ENCODE measurements at places on chromosomes 7 and 10. TPM values are rescaled to one million over a fixed set of nuclear protein-coding genes. Genes with fewer than 3 reads are reported as not detected.

DNA sequence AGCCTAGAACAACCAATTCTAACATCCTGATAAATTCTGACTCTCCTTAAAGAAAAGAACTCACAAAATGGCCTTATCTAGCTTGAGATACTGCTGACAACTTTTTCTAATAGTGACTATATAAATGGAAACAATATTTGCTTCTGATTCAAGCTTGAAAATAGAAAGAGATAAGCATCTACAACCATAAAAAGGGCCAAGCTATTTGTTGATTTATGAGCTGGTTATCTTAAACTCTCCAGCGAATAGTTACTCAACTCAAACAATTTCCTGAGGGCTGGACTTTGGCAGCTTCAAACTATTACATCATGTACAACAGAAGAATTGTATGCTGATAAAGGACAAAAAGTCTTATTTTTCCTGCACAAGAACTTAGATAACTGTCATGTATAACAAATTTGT is 4.6 kb downstream of the USP54 start:
- H3K36me3 ChIP-seq: no peaks in the 10 kb centered on the region
- H3K27ac ChIP-seq: no peak overlapping the region
- H3K27me3 ChIP-seq: no peaks in the 10 kb centered on the region
- H3K4me1 ChIP-seq: peaks cover 4% of the 10 kb centered on the region

- no peak overlapping the region for H3K4me3 ChIP-seq
- H3K27me3 ChIP-seq: no peaks in the 10 kb centered on the region
- no peaks in the 10 kb centered on the region for H3K36me3 ChIP-seq
- H3K4me1 ChIP-seq: no peaks in the 10 kb centered on the region
These were observed 23.4 kb upstream of the ABCB4 start for GRCh38 chr7:87498893-87499292.

- no peaks in the 10 kb centered on the region for H3K36me3 ChIP-seq
- no peak overlapping the region for H3K4me3 ChIP-seq
- H3K4me1 ChIP-seq: no peaks in the 10 kb centered on the region
- H3K27me3 ChIP-seq: no peaks in the 10 kb centered on the region
- no peak for DNase-seq
These were observed 177.5 kb downstream of the RAPGEF5 start for GRCh38 chr7:22179442-22179879.

DNA sequence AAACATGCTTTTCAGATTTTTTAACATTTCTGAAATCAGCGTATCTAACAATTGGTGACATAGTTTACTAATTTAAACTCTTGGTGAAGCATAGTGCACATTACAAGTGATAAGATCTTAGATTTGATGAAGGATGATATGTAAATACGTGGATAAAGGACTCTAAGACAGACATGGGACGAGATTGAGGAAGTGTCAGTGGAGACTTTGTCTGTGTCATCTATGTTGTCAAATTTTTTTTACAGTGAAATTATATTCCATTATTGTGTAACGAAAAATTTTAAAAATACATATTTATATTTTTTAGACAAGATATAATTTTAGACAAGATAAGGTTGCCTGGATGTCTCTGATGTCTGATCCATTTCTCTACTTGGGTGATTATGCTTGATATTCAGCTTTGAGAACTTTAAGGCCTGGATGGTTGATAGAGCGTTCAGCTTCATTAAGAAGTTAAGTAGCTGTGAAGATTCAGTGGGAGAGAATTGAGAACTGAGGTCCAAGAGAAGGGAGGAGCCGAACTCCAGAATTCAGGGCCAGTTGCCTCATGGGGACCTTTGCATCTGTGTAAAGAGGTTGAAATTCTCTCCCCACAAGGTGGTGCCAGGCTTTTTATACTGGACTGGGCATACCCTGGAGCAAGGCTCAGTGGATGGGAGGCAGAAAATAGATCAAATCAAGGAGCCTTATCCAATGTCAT is 62.7 kb downstream of the KAT6B start:
- H3K4me3 ChIP-seq: no peak overlapping the region
- H3K27me3 ChIP-seq: no peaks in the 10 kb centered on the region
- H3K36me3 ChIP-seq: no peaks in the 10 kb centered on the region
- H3K4me1 ChIP-seq: peaks cover 3% of the 10 kb centered on the region

DNA sequence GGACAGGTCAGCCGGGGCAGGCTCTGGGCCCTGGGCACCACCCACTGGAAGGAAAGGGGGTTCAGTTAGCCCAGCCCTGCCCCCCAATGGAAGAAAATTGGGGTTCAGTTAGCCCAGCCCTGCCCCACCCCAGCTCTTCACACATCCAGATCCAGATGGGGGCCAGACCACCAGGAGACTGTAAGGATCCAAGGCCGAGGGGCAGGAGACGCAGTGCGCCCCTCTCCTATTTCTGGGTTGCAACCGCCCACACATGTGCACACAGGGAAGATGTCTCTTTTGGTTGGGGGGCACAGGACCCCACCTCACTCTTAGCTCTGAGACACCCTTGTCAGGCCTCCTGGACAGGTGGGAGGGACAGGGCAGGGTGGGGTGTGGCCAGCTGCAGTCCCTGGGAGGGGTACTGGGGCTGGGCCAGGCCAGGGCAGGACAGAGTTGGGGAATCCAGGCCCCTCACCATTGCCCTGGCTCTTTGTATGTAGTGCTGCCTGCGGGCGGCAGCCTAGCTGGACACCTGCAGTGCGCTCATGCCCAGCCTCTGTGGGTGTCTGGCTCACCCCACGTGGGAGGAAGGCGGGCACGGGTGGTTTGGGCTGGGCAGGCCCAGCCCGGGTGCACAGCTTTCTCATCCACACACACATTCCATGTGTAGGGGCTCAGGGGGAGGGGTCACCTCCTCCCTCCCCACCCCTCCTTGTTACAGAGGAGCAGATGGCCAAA is 141.2 kb downstream of the LHPP start:
- no peaks in the 10 kb centered on the region for H3K4me1 ChIP-seq
- no peak overlapping the region for H3K27ac ChIP-seq
- H3K36me3 ChIP-seq: no peaks in the 10 kb centered on the region
- no peak for DNase-seq
- no peaks in the 10 kb centered on the region for H3K27me3 ChIP-seq

DNA sequence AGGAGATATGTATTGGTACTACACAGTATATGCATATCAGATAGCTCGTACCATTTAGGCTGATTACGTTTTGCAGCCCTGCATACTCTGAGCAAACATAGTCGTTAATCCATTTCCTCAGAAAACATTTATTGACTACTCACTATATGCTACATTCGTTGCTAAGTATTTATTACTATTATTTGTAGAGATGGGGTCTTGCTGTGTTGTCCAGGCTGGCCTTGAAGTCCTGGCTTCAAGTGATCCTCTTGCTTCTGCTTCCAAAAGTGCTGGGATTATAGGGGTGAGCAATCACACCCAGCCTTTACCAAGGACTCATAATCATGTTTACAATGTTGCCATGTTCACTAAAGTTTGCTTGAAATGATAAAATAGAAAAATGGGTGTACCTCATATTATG is 174.7 kb downstream of the ARL4A start:
- DNase-seq: no peak
- no peak overlapping the region for H3K27ac ChIP-seq
- no peaks in the 10 kb centered on the region for H3K4me1 ChIP-seq

The CDHR1 gene
- total RNA-seq: not detected

GRCh38 chr7:151104411-151105235 is 18.3 kb downstream of the AGAP3 start:
- peaks cover 2% of the 10 kb centered on the region for H3K4me1 ChIP-seq
- no peaks in the 10 kb centered on the region for H3K36me3 ChIP-seq
- no peak overlapping the region for H3K27ac ChIP-seq
- peak; percentile 61 for DNase-seq
- no peaks in the 10 kb centered on the region for H3K27me3 ChIP-seq

DNA sequence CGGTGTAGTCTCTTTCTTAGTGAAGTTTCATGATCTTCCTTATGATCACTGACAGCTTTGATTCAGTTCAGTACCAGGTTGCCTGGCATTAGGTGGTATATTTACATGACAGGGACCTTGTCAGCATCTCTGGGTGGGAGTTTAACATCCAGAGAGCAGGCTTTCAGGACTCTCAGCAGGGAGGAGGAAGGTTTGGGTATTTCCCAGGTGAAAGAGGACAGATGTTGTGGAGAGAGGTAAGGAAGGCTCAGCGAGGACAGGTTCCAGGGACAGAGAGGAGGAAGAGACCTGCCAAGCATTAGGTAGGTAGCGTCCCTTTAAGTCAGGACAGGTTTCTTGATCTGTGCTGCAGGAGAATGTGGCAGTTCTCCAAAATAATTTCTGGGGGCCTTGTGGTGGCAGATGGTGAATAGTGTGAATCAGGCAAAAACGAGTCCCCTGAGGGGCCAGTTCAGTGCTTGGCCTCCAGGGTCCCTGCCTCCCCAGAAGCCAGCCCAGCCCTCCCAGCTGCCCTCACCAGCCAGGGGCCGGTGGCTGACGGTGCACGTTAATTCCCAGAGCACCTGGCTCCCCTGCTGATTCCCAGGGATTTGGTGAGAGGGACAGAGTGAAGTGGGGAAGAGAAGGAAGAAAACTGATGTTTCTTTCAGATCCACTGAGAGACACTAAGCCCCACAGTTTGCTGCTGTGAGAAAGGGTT is 82.0 kb downstream of the VWC2 start:
- no peaks in the 10 kb centered on the region for H3K27me3 ChIP-seq
- H3K4me1 ChIP-seq: no peaks in the 10 kb centered on the region
- H3K27ac ChIP-seq: no peak overlapping the region
- no peak for DNase-seq

DNA sequence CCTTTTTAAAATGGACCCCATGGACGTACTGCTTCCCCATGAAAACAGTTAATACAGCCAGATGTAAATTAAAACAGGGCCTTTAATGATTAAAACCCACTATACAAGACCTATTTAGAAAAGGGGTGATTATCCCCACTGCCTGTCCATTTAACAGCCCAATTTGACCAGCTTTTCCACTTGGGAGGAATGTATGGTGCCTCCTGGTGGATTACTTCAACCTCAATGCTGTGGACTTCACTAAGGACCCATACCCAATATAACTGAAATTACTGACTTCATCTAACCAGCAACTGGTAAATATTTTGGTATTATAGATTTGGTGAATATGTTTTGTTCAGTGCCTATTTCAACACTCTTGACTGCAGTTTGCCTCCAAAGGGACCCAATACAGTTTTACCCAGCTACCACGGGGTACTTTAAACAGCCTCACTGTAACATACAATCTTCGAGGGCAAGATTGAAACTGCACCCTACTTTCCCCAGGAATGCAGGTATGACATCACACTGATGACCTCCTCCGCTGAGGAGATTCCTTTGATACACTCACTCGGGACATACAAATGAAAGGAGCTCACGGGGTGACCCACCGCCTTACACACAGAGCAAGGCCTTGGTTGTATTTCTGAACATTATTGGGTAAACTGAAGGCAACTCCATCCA is 192.8 kb downstream of the DNAJC1 start:
- no peak overlapping the region for H3K4me3 ChIP-seq
- no peaks in the 10 kb centered on the region for H3K36me3 ChIP-seq
- no peaks in the 10 kb centered on the region for H3K4me1 ChIP-seq
- peak; percentile 42 for DNase-seq
- no peak overlapping the region for H3K27ac ChIP-seq
- H3K27me3 ChIP-seq: no peaks in the 10 kb centered on the region

The EVX1 gene
- total RNA-seq: not detected

The SLC26A5 gene
- total RNA-seq: not detected

- DNase-seq: no peak
- no peaks in the 10 kb centered on the region for H3K27me3 ChIP-seq
- no peaks in the 10 kb centered on the region for H3K4me1 ChIP-seq
- H3K27ac ChIP-seq: no peak overlapping the region
- no peaks in the 10 kb centered on the region for H3K36me3 ChIP-seq
These were observed 11.8 kb downstream of the DPYSL4 start for GRCh38 chr10:132198381-132199181.

DNA sequence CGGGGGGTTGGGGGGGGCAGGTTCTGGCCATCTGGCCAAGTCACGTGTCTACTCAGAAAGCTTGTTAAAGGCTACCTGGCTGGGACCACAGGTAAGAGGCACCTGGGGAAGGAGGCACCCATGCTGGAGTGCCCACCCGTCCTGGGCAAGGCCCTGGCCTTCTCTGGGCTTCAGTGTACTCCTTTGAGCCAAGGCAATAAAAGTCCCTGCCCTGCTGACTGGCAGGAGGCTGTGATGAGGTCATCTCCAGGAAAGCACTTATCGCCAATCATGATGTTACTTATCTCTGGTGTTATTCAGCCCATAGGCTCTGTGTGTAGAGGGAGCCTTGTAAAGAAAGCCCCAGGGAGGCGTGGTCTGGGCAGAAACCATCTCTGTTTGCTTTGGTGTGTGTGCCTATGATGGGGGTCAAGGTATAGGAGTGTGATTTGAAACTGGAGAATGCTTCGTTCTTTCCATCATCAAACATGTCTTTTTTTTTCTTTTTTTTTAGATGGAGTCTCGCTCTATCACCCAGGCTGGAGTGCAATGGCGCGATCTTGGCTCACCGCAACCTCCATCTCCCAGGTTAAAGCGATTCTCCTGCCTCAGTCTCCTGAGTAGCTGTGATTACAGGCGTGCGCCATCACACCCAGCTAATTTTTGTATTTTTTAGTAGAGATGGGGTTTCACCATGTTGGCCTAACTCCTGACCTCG is 2.5 kb upstream of the CLDN4 start:
- H3K4me3 ChIP-seq: no peak overlapping the region
- H3K27ac ChIP-seq: no peak overlapping the region
- no peaks in the 10 kb centered on the region for H3K27me3 ChIP-seq
- H3K36me3 ChIP-seq: no peaks in the 10 kb centered on the region
- DNase-seq: peak; percentile 63

DNA sequence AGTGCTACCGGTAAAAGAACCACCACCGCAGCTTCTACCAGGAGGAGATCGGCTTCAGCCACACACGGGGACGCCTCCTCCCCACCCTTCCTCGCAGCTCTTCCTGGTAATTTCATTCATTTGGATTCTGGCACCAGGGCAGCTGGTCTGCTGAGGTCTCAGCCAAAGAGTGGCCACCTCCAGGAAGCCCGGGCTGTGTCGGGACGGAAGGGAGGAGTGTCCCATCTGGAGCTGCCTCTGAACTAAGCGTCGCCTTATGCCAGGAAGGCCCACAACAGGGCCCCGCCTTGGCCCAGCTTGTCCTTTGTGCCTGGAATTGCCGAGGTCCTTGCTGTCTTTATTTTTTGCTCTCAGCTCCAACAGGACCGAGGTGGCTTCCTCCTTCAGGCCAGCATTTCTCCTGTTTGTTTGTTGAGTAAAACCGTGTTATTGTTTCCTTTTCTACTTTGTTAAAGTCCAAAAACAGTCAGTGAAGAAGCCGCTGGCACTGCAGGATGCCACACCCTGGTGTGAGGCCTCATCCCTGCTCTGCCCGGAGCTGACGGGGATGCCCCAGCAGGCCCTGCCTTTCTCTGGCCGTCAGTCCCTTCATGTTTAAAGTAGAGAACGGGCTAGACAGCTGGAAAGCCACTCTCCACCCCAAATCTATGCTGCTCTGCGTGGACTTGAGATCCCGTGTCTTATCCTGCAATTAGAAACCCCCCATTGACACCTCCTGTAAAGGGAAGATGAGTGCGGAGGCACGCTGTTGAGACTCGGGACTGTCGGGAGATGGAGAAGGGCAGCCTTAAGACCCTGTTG is 24.5 kb upstream of the TTYH3 start:
- no peak overlapping the region for H3K4me3 ChIP-seq
- H3K27ac ChIP-seq: no peak overlapping the region
- no peaks in the 10 kb centered on the region for H3K4me1 ChIP-seq
- H3K36me3 ChIP-seq: no peaks in the 10 kb centered on the region
- DNase-seq: no peak
- H3K27me3 ChIP-seq: no peaks in the 10 kb centered on the region

Data from fibroblast of lung (primary cell).